Neural crest cell (in vitro differentiated cells): ENCODE measurements at places on chromosomes 2 and 18. TPM values are rescaled to one million over a fixed set of nuclear protein-coding genes. Genes with fewer than 3 reads are reported as not detected.

- H3K27me3 ChIP-seq, result no peaks in the 10 kb centered on the region
- no peak for DNase-seq
- H3K27ac ChIP-seq, result no peak overlapping the region
- H3K36me3 ChIP-seq, result peaks cover 11% of the 10 kb centered on the region
- H3K4me3 ChIP-seq, result no peak overlapping the region
These were observed 123.5 kb downstream of the TANC1 start for GRCh38 chr2:159091976-159092375.

Gene BUB1
- 80.4 and 83.8 TPM in 2 replicates for total RNA-seq

Gene RAD51AP2
- total RNA-seq, result 0.16 and 0.23 TPM in 2 replicates

- peak overlapping the region; percentile 79 for H3K4me3 ChIP-seq
- H3K27ac ChIP-seq, result no peak overlapping the region
- peaks cover 58% of the 10 kb centered on the region for H3K27me3 ChIP-seq
- peaks cover 9% of the 10 kb centered on the region for H3K4me1 ChIP-seq
- no peak for DNase-seq
- H3K36me3 ChIP-seq, result peaks cover 2% of the 10 kb centered on the region
These were observed 1.3 kb upstream of the IL1R1 start for GRCh38 chr2:102141011-102141943.

Gene TMEM237
- 67.5 and 67.8 TPM in 2 replicates for total RNA-seq

DNA sequence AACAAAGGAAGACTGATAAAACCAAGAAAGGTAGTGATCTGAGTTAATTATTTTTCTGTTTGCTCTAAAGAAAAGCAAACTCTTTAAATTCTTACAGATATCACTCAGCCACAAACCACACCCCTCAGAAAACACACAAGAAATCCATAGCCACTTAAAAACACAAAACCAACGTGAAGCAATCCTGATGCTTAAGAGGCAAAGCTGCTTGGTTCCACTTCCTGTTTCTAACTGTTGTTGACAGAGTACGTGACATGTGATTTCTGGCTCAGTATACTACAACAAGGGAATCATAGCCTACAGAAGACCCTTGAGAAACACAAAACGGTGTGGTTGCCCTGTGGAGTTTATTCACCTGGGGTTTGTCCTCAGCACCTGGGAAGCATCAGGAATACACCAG, 240.9 kb upstream of the APCDD1 start:
- H3K4me1 ChIP-seq, result peaks cover 29% of the 10 kb centered on the region
- no peak overlapping the region for H3K27ac ChIP-seq
- H3K4me3 ChIP-seq, result no peak overlapping the region

Gene SEMA4F
- total RNA-seq, result 11.0 and 12.4 TPM in 2 replicates

GRCh38 chr2:179963626-179964025, 43.5 kb downstream of the CWC22 start:
- no peak overlapping the region for H3K4me3 ChIP-seq
- no peaks in the 10 kb centered on the region for H3K4me1 ChIP-seq

Gene ACTG2
- total RNA-seq, result 0.39 TPM in 1 of 2 replicates, not detected in the other

DNA sequence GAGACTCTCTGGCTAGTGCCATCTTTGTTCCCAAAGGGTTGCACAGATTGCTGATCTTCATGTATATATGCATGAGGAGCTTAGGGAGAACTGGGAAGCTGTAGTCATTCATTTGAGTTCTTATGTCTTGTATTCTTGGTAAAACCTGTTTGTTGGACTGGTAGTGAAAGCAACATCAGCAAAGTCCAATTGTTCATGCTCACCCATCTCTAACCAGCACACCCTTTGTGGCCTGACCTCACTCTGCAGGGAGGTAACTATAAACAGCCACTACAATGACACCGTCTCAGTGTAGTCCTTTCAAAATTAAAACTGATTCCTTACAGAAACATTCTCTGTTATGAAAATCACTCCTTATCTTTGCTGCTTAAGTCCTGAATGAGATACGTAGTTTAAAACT, 13.9 kb upstream of the LMAN1 start:
- no peak overlapping the region for H3K27ac ChIP-seq
- no peaks in the 10 kb centered on the region for H3K36me3 ChIP-seq
- peaks cover 25% of the 10 kb centered on the region for H3K27me3 ChIP-seq
- peaks cover 14% of the 10 kb centered on the region for H3K4me1 ChIP-seq
- no peak overlapping the region for H3K4me3 ChIP-seq

Gene THSD7B
- total RNA-seq, result 0.16 and 0.19 TPM in 2 replicates

Gene TCF23
- not detected in 2 replicates for total RNA-seq

DNA sequence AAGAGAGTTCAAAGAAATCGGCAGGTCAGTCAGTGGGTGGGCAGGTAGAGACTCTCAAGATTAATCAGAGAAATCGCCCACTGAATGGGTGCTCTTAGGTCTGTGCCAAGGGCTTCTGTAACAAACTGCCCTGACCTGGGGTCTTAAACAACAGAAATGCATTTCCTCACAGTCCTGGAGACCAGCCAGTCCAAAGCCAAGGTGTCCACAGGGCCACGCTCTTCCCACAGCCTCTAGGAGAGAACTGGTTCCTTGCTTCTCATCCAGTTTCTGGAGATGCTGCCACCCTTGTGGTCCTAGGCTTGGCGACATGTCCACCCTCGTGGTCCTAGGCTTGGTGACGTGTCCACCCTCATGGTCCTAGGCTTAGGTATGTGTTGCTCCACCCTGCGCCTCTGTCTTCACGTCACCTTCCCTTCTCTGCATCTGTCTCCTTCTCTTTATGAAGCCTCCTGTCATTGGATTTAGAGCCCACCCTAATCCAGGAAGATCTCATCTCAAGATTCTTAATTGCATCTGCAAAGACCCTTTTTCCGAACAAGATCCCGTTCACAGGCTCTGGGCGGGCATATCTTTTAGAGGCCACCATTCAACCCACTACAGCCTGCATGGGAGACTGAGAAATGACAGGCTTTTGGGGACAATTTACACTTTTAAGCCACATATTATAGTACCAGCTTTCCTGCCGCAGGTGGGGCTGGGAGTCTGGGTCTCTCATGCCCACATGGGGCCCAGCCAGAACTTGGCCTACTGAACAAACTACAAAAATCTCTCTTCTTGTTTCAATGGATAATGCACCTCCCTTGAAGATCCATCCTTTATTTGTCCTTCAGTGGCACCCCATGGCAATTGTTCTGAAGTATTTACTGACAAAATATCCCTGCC, 161.3 kb downstream of the ASB1 start:
- H3K27me3 ChIP-seq, result no peaks in the 10 kb centered on the region
- no peaks in the 10 kb centered on the region for H3K36me3 ChIP-seq
- H3K4me1 ChIP-seq, result peaks cover 17% of the 10 kb centered on the region
- H3K4me3 ChIP-seq, result no peak overlapping the region
- no peak overlapping the region for H3K27ac ChIP-seq

- H3K27me3 ChIP-seq, result no peaks in the 10 kb centered on the region
- H3K36me3 ChIP-seq, result no peaks in the 10 kb centered on the region
- no peak for DNase-seq
- peaks cover 15% of the 10 kb centered on the region for H3K4me1 ChIP-seq
- H3K27ac ChIP-seq, result no peak overlapping the region
These were observed 60.7 kb downstream of the HAUS1 start for GRCh38 chr18:46164920-46165319.

Gene CCDC68
- not detected in 2 replicates for total RNA-seq

GRCh38 chr2:23574919-23575654, 190.1 kb downstream of the KLHL29 start:
- no peak overlapping the region for H3K27ac ChIP-seq
- H3K4me3 ChIP-seq, result no peak overlapping the region
- H3K27me3 ChIP-seq, result no peaks in the 10 kb centered on the region
- peaks cover 20% of the 10 kb centered on the region for H3K4me1 ChIP-seq
- no peaks in the 10 kb centered on the region for H3K36me3 ChIP-seq

Gene CAVIN2
- total RNA-seq, result not detected in 2 replicates

Gene RFTN2
- total RNA-seq, result 16.0 and 20.6 TPM in 2 replicates

DNA sequence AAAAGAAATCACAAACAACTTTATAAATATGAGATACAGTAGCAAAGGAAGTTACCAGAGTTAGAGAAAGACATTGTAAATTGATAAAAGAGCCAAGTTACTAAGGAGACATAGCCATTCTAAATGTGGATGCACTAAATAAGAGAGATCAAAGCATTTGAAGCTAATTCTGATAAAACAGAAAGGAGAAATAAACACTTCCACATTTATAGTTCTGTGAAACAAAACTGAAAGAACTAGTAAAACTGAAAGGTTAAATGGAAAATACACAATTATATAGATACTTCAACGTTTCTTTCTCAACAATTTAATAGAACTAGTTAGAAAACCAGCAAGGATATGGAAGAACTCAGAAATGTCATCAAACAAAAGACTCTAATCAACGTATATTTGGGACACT, 309.0 kb upstream of the CDH2 start:
- no peak overlapping the region for H3K4me3 ChIP-seq
- H3K4me1 ChIP-seq, result no peaks in the 10 kb centered on the region
- no peak for DNase-seq

GRCh38 chr2:105926960-105927678, 182.4 kb downstream of the NCK2 start:
- H3K27me3 ChIP-seq, result no peaks in the 10 kb centered on the region
- H3K36me3 ChIP-seq, result peaks cover 2% of the 10 kb centered on the region
- H3K27ac ChIP-seq, result no peak overlapping the region
- DNase-seq, result no peak

- H3K27me3 ChIP-seq, result no peaks in the 10 kb centered on the region
- H3K4me3 ChIP-seq, result no peak overlapping the region
- no peaks in the 10 kb centered on the region for H3K36me3 ChIP-seq
- DNase-seq, result no peak
- peak overlapping the region; percentile 72 for H3K27ac ChIP-seq
These were observed 54.1 kb upstream of the MEX3C start for GRCh38 chr18:51251625-51252024.

- H3K36me3 ChIP-seq, result no peaks in the 10 kb centered on the region
- H3K27ac ChIP-seq, result no peak overlapping the region
- no peaks in the 10 kb centered on the region for H3K27me3 ChIP-seq
- H3K4me1 ChIP-seq, result peaks cover 21% of the 10 kb centered on the region
- DNase-seq, result no peak
- no peak overlapping the region for H3K4me3 ChIP-seq
These were observed 60.3 kb upstream of the CREB1 start for GRCh38 chr2:207469451-207469850.
